ENCODE measurements at places on chromosomes 3 and 15. TPM values are rescaled to one million over a fixed set of nuclear protein-coding genes. Genes with fewer than 3 reads are reported as not detected.

GRCh38 chr15:85354461-85354860 lies 25.9 kb upstream of the AKAP13 start:
- no peaks in the 10 kb centered on the region for H3K27me3 ChIP-seq
- H3K4me3 ChIP-seq, result no peak overlapping the region
- H3K36me3 ChIP-seq, result no peaks in the 10 kb centered on the region
- no peak for DNase-seq
- H3K4me1 ChIP-seq, result peaks cover 35% of the 10 kb centered on the region
- H3K27ac ChIP-seq, result no peak overlapping the region

- DNase-seq, result no peak
- H3K4me1 ChIP-seq, result no peaks in the 10 kb centered on the region
- no peaks in the 10 kb centered on the region for H3K27me3 ChIP-seq
These were observed 108.2 kb downstream of the LRRK1 start for GRCh38 chr15:101027273-101027901.

DNA sequence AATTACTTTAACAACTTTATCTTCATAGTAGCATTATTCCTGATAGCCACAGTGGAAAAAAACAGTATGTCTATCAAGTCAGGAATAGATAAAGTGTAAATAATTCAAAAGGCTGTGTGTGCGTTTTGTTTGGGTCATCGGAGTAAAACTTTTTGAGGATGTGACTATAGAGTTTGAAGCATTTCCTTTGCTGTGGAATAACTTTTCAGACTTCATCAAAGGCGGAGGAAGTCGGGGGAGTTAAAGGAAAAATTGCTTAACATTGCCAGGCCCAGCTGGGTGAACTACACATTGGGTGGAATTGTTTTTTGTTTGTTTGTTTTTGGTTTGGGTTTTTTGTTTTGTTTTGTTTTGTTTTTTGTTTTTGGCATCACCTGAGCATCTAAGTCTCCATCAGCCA lies 70.4 kb upstream of the CRTC3 start:
- DNase-seq, result no peak
- no peak overlapping the region for H3K4me3 ChIP-seq
- no peaks in the 10 kb centered on the region for H3K4me1 ChIP-seq
- peak overlapping the region; percentile 3 for H3K27ac ChIP-seq
- no peaks in the 10 kb centered on the region for H3K27me3 ChIP-seq

GMPPB gene
- 85.6 TPM for total RNA-seq

CTXND1 gene
- 0.24 TPM for total RNA-seq

- DNase-seq, result no peak
- H3K4me1 ChIP-seq, result no peaks in the 10 kb centered on the region
- no peaks in the 10 kb centered on the region for H3K27me3 ChIP-seq
These were observed 445.3 kb downstream of the NAALADL2 start for GRCh38 chr3:175304404-175304803.

- no peaks in the 10 kb centered on the region for H3K27me3 ChIP-seq
- H3K4me1 ChIP-seq, result peaks cover 59% of the 10 kb centered on the region
- no peaks in the 10 kb centered on the region for H3K36me3 ChIP-seq
- peak overlapping the region; percentile 67 for H3K27ac ChIP-seq
These were observed 10.5 kb upstream of the PRKCD start for GRCh38 chr3:53150247-53151085.

DNA sequence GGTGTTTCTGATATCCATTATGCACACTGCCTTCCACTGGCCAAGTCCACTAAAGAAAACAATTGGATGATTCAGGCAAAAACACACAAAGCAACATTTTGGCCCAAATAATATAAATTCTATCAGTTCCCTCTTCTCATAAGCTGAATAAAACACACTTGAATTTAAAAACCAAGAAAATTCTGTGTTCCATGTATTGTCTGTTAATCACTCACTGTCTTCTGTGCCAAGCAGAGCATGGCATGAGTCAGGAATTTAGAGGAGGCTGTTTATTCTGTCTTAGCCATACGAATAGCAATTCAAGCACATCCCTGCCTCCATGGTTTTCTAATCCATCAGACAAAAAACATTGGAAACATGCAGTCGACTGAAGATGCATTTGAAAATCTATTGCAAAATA lies 215.6 kb upstream of the UMPS start:
- H3K4me3 ChIP-seq, result no peak overlapping the region
- DNase-seq, result peak; percentile 36
- H3K27ac ChIP-seq, result peak overlapping the region; percentile 8
- H3K27me3 ChIP-seq, result no peaks in the 10 kb centered on the region
- H3K4me1 ChIP-seq, result peaks cover 39% of the 10 kb centered on the region
- no peaks in the 10 kb centered on the region for H3K36me3 ChIP-seq

ITIH1 gene
- total RNA-seq, result not detected

GRCh38 chr15:85491691-85492090 lies 111.3 kb downstream of the AKAP13 start:
- no peak overlapping the region for H3K4me3 ChIP-seq
- H3K36me3 ChIP-seq, result no peaks in the 10 kb centered on the region
- no peak overlapping the region for H3K27ac ChIP-seq
- no peaks in the 10 kb centered on the region for H3K27me3 ChIP-seq
- H3K4me1 ChIP-seq, result peaks cover 46% of the 10 kb centered on the region

- peaks cover 4% of the 10 kb centered on the region for H3K4me1 ChIP-seq
- H3K27me3 ChIP-seq, result peaks cover 40% of the 10 kb centered on the region
- peak; percentile 25 for DNase-seq
- no peak overlapping the region for H3K27ac ChIP-seq
- no peaks in the 10 kb centered on the region for H3K36me3 ChIP-seq
These were observed 4.8 kb upstream of the MECOM start for GRCh38 chr3:169668072-169668956.

DNA sequence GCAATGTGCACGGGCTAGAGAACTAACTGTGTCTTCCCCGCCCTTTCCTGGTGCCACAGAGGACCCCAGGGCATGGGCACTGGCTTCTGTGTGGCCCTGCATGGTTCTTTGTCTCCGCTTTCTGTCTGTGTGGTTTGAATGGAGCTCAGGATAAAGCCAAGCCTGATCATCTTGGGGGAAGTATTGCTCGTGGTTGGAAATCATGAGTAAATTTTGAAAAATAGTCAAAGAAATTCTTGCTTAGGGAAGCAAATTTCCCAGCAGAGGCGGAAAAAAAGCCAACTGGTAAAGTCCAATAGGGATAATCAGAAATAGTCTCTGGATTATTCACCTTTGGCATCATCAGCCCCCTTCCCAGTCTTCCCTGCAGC lies 55.4 kb downstream of the MAGEF1 start:
- no peaks in the 10 kb centered on the region for H3K36me3 ChIP-seq
- no peak for DNase-seq
- H3K4me3 ChIP-seq, result no peak overlapping the region
- no peaks in the 10 kb centered on the region for H3K27me3 ChIP-seq
- H3K27ac ChIP-seq, result no peak overlapping the region

DNAH12 gene
- total RNA-seq, result 0.98 TPM

DNA sequence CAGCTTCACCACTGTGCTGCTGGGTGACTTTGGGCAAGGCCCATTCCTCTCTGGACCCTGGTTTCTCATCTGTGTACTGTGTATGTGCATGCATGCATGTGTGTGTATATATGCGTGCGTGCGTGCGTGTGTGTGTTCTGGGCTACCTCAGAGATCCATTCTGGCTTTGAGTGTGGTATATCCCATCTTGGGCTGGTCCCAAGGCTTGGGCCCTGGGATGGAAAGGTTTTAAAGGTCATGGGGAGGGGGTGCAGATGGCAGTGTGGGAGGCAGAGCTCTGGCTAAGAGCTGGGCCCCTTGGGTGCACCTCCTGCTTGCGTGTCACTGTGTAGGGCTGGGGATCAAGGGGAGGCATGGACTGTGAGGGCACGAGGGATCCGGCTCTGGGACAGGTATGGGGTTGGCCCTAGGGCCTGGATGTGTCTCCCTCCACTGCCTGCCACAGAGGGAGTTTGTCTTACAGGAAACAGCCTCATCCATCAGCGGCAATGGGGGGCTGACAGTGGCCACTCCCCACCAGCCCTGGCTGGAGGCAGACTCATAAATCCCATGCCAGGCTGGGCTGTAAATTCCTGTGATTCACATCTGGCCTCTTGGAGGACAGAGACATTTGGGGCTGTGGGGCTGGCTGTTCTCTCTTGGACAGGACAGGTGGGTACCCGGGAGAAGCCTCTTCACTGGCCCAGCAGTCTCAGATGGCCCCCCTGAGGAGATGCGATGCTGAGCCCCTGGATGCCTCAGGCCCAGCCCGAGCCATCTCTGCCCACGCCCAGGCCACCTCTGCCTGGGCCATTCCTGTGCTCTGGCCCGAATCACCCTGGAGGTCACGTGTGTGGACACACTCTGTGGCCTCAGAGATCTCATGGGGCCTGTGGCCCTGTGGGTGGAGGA lies 21.4 kb upstream of the CSPG4 start:
- peaks cover 8% of the 10 kb centered on the region for H3K4me1 ChIP-seq
- no peaks in the 10 kb centered on the region for H3K36me3 ChIP-seq
- H3K27me3 ChIP-seq, result no peaks in the 10 kb centered on the region
- DNase-seq, result peak; percentile 72

LDHAL6B gene
- 0.27 TPM for total RNA-seq

DNA sequence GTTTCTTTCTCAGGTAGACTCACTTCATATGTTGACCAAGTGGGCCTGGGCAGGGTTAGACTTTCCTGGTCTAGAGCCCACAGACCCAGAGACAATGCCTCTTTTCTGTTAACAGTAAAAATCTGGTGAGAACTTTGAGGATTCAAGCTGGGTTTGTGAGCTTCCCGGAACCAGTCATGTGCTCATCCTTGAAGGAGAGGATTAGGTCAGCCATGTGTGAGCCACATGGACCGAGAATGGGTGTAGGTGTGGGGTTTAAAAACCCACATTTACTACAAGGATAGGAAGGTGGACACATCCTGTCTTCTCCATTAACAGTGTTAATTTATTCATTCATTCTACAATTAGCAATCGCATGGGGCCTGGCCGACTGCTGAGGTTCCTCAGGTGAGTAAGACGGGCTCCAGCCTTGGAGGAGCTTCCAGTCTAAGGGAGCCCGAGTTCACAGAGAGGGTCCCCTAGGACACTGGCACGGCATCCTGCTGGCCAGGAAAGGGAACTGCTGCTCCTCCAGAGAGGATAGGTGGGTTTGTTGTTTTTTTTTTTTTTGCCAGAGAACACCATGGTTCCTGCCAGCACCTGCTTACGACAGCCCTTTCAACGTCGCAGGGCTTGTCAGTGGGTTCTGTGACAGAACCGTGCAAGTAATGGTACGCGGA lies 69.0 kb downstream of the SQOR start:
- H3K4me3 ChIP-seq, result no peak overlapping the region
- H3K4me1 ChIP-seq, result peaks cover 7% of the 10 kb centered on the region
- no peaks in the 10 kb centered on the region for H3K27me3 ChIP-seq

- H3K27me3 ChIP-seq, result no peaks in the 10 kb centered on the region
- DNase-seq, result no peak
- no peaks in the 10 kb centered on the region for H3K36me3 ChIP-seq
- H3K27ac ChIP-seq, result peak overlapping the region; percentile 8
These were observed 34.4 kb downstream of the FAM240A start for GRCh38 chr3:46646700-46647099.

DNA sequence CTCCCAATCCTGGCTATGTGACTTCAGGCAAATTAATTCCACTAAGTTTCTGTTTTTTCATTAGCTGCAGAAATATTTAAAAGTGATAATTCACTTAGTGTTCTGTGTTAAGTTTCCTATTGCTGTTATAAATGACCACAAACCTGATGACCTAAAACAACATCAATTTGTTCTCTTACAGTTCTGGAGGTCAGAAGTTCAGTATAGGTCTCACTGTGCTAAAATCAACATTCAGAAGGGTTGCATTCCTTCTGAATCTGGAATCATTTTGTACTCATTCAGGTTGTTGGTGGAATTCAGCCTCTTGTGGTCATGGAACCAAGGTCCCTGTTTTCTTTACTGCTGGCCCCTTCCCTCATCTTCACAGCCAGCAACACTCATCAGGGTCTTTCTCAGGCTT lies 254.1 kb downstream of the CNTN3 start:
- DNase-seq, result no peak
- H3K4me3 ChIP-seq, result no peak overlapping the region

DNA sequence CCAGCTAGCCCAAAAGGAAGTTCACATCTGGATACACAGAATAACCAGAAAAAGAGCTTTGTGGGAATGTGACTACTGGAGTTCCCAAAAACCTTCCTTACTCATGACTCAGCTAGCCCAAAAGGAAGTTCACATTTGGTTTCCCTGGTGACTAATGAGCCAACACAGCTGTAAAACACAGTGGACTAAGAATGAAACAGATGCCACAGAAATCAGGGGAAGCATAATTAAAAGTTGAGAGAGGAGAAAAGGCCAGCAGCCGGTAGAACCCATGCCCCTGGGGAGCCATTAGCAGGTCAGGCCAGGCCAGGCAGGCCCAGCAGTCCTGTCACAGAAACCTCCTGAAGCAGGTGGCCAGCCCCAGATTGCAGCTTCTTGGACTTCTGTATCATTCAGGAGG lies 130.3 kb downstream of the GHSR start:
- H3K27me3 ChIP-seq, result no peaks in the 10 kb centered on the region
- H3K4me3 ChIP-seq, result no peak overlapping the region
- peak overlapping the region; percentile 34 for H3K27ac ChIP-seq
- H3K4me1 ChIP-seq, result peaks cover 13% of the 10 kb centered on the region
- no peak for DNase-seq
- H3K36me3 ChIP-seq, result no peaks in the 10 kb centered on the region

MORC1 gene
- not detected for total RNA-seq

DNA sequence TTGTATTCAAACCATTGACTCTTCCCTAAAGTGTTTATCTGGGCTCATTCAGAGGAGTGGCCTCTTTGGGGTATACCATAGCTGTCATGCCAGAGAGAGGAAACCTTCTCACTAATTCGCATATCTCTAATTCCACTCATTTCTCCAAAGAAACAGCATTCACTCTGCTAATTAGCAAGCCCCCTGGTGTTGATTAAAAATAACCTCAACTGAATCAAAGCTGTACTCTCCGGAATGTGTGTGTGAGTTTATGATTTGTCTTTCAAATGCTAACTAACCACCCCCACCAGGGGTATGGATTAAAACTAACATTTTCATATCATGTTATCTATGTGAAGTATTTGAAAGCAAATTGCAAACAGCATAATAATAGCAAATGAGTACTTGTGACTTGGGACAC lies 45.5 kb downstream of the PAQR5 start:
- no peaks in the 10 kb centered on the region for H3K27me3 ChIP-seq
- no peak overlapping the region for H3K4me3 ChIP-seq
- no peak for DNase-seq
- no peaks in the 10 kb centered on the region for H3K36me3 ChIP-seq
- H3K4me1 ChIP-seq, result peaks cover 23% of the 10 kb centered on the region

DNA sequence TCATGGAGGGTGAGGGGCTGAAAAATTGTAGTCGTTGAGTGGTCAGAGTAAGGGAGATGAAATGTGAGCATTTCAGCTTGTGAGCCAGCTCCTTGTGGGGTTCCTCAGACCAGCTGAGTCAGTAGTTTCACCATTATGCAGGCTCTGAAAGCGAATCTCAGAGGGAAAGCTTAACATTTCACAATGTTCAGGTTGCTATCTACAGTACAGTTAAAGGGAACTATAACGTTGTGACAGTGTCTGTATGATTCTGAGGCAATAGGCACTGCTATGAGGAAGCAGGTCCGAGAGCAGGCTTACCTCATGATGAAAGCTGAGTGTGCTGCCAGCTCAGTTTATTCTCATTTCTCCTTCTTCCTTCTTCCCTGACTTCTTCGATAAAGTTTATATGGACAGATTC lies 469.6 kb downstream of the EDEM1 start:
- no peak overlapping the region for H3K4me3 ChIP-seq
- no peaks in the 10 kb centered on the region for H3K36me3 ChIP-seq
- no peaks in the 10 kb centered on the region for H3K4me1 ChIP-seq

GRCh38 chr3:58540176-58540858 lies 3.3 kb upstream of the ACOX2 start:
- no peaks in the 10 kb centered on the region for H3K36me3 ChIP-seq
- H3K4me1 ChIP-seq, result peaks cover 35% of the 10 kb centered on the region
- H3K27me3 ChIP-seq, result no peaks in the 10 kb centered on the region
- DNase-seq, result no peak
- H3K27ac ChIP-seq, result no peak overlapping the region
- no peak overlapping the region for H3K4me3 ChIP-seq
